GM18507 (cell line): ENCODE measurements at places on chromosomes 3 and 15.

GRCh38 chr15:67724691-67725375 is 100.5 kb upstream of the SKOR1 start:
- no peak for DNase-seq

DNA sequence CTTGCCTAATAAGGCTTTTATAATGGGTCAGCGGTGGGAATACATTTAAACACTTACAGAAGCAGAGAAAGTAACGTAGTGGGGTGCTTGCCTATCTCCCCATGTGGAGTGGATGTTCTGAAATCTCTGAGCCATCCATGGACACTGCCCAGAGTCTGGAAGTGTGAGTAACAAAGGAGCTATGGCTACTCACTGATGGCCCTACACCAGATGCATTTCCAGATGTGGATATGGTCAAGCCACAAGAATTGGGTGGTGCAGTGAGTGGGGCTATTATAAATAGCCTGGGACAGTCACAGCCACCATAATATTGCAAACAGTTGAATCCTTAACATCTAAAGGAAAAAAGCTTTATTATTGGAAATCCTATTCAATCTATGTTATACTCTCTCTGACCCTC is 96.6 kb downstream of the CGNL1 start:
- no peak for DNase-seq

DNA sequence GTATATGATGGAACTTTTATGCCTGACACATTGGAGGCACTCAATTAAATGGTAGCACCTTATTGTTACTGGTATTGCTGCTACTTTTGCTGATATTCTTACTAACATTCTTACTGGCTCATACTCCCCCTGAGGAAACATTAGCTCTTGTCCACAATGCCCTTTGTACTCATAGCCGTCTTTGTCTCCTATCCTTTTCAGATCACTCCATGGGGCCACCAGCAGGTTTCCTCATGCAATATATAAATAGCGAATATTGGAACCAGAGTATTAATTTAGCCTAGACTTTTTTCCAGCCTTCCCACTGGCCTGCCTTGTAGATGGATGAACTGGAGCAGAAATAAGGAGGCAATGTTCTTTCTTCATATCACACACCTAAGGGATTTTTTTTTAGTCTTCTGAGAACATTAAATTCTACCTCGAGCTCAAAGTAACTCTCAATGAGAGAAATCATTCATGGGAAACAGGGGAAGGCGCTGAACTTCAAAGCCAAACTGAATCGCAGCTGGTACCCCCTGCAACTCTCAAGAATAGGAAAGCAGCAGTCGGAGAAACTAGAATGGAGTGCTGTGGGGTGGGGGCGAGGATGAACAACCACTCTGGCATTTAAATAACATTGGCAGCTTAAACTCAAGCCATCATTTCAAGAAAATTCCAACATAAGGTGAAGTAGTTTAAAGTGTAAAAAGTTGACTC is 300.3 kb downstream of the TAFA4 start:
- no peak for DNase-seq

- DNase-seq: no peak
These were observed 86.5 kb downstream of the TBC1D2B start for GRCh38 chr15:77991029-77991406.

DNA sequence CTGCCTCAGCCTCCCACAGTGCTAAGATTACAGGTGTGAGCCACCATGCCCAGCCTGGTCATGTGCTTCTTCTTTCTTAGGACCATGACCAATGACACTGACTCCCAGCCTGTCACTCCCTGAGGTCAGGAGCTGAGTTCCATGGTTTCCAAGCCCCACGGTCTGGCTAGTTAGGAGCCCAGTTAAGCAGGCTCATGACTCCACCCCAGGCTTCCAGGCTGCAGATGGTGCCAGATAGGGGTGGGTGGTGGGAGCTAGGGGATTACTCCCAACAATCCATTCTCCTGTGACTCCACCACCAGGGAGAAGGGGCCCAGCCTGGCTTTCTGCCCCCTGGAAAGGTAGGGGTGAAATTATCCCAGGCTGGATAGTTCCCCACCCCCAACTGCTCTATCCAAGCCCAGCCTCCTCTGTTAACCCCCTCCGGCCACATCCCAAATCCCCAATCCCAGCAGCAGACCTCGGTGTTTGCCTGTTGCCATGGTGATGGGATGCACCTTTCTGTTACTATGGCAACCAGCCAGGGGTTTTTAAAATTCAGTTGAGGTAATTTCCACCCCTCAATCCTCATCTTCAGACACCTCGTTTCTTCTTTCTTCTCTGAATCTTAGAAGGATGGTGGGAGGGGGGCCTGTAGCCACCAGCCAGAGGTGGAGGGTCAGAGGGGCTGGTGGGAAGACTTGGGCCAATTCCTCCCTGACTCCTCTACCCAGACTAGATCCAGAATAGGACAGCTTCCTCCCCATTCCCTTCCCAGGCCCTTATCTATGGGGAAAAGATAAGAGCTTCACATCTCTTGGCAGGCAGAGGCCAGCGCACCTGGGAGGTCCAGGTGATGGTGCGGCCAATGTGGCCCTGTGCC is 22.5 kb upstream of the SEMA3F start:
- no peak for DNase-seq

DNA sequence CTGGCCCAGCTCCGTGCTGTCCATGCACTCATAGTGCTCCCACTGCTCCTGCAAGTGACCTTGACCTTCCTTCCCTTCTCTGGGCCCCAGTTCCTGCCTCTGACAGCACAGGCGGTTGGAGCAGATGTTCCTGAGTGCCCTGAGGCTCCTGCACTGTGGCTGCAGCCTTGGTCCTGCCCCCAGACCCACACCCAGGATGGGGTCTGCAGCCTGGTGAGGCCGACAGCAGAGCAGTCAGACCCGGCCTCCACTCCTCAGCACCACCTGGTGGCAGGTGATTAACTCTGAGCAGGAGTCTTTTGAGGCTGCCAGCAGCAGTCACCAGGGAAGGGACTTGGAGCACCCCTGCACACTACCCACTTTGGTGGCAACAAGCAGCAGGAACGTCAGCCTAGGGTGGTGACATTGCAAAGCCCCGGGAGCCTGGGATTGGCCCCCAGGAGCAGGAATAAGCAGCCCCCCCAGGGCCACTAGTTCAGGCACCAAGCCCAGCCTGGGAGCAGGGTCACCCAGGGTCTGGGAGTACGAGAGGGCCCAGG is 64.6 kb downstream of the CYP11A1 start:
- DNase-seq: peak; percentile 49

GRCh38 chr3:10561946-10562560 is 56.7 kb upstream of the ATP2B2 start:
- no peak for DNase-seq

- no peak for DNase-seq
These were observed 47.5 kb downstream of the NR1I2 start for GRCh38 chr3:119829420-119829819.

DNA sequence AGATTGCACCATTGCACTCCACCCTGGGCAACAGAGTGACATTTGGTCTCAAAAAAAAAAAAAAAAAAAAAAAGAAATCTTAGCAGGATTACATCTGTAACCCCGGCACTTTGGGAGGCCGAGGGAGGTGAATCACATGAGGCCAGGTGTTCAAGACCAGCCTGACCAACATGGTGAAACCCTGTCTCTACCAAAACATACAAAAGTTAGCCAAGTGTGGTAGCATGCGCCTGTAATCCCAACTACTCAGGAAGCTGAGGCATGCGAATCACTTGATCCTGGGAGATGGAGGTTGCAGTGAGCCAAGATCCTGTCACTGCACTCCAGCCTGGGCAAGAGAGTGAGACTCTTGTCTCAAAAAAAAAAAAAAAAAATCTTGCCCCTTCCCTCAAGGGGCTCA is 40.4 kb downstream of the LIPC start:
- DNase-seq: no peak
